Smooth muscle cell of the umbilical artery (primary cell): ENCODE measurements at places on chromosomes 4 and X. TPM values are rescaled to one million over a fixed set of nuclear protein-coding genes. Genes with fewer than 3 reads are reported as not detected.

Gene SPARCL1
- total RNA-seq = not detected in 2 replicates

Gene USP38
- 22.0 and 26.3 TPM in 2 replicates for total RNA-seq

Gene PDGFRA
- total RNA-seq = 82.1 and 263 TPM in 2 replicates

Gene SYTL5
- 0.55 and 0.89 TPM in 2 replicates for total RNA-seq

Gene CDX4
- total RNA-seq = not detected in 2 replicates

Gene GPRASP1
- 3.7 and 5.0 TPM in 2 replicates for total RNA-seq
